Glutamatergic neuron (in vitro differentiated cells): ENCODE measurements at places on chromosomes 3 and 15. TPM values are rescaled to one million over a fixed set of nuclear protein-coding genes. Genes with fewer than 3 reads are reported as not detected.

DNA sequence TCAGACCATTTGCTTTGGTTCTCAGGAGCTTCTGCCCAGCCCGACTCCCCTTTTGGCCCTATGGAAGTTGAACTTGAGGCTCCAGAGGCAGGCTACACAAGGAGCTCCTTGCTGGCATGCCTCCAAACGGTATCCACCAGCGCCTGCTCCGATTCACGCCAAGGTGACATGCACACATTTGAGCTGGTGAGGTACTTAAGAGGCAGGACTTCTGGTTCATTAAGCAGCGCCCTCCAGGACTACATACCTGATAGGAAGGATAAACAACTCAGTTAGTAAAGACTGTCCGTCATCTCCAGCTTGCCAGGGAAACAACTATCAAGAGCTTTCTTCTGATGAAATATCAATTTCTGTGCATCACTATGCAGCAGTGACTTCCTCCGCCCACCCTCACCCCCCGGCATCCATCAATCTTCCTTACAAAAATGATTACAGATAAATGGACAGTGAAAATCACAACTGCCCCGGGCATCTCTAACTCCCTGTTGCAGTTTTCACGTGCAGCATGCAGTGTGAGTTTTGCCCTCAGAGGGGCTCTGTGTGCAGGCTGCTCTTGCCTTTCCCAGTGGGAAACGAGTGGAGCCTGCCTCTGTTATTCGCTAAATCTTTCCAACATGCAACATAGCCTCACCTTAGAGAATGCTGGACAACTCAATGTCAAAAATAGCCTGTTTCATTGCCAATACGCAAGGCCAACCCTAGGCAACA lies 122.9 kb downstream of the ARRDC4 start:
- no peak for DNase-seq

DNA sequence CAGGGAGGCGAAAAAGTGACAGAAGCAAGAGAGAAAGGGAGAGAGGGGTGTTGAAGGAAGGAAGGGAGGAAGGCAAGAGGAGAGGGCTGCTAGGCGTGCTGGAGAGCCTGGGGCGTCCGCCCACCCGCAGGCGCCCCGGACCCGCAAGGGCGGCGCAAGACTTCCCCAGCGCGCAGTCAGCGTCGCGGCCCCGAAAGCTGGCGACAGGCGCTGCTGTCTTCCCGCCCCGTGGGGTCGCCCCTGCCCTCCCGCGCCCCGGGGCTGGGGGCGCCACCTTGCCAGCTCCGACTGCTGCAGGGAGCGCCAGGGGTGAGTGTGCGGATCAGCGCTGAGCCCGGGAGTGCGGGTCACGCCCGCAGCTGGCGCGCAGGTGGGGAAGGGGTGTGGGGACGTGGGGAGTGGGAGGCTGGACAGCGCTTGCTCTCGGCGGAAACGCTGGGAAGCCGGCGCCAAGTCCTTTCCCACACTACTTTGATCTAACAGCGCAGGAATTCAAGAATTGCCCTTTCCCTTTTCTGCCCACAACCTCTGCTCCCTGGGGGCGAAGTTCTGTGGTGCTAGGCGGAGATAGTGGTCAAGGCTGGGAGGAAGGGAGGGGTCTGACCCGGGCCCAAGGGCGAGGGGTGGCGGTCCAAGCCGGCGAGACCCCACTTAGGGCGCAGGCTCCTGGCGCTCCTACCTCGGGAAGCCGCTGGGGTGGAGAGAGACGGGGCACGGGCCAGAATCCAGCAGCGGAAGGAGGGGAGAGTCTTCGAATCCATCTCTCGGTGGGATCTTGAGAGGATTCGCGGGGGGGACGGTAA lies 266.1 kb downstream of the CGGBP1 start:
- DNase-seq: peak; percentile 57

Gene GOLGA8B
- total RNA-seq: 161 TPM

DNA sequence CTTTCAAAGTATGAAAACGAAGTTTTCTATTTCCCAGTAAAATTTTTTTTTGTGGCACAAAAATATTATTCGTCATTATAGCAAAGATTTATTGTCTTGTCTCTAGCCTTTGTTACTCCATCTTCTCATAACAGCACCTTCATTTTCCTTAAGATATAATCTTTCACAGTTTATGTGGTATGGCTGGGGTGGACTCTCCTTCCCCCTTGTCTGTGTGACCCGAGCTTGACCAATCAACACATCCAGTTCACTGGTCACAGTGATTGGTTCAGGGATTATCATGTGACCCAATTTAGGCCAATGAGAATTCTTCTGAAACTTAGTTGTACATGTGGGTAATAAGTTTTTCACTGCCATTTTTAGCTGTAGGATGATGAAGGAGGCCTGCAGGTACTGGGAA lies 71.2 kb upstream of the DCBLD2 start:
- no peak for DNase-seq

Gene TYRO3
- total RNA-seq: 5.1 TPM

DNA sequence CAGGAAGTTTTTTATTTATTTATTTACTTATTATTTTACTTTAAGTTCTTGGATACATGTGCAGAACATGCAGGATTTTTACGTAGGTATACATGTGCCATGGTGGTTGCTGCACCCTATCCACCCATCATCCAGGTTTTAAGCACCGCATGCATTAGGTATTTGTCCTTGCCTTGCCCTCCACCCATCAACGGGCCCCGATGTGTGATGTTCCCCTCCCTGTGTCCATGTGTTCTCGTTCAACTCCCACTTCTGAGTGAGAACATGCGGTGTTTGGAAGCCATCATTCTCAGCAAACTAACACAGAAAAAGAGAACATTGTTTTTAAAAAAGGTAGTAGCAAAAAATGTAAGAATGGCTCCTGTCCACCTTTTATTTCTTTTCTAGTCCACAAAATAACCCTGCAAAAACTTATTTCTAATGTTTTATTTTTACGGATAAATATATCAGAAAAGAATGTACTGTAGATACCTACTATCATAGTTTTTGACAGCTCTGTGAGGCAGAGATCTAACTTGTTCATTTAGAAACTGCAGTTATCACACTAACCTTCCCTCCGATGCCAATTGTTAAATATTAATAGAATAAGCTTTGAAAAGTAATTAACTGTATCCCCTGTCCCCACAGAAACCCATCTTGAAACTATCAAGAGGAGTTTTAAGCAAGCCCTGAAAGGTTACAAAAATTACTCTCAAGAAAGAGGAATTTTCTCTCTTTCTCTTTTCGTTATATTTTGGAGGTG lies 189.2 kb downstream of the LPP start:
- DNase-seq: no peak

Gene HTR3E
- total RNA-seq: not detected

Gene CRABP1
- 314 TPM for total RNA-seq

DNA sequence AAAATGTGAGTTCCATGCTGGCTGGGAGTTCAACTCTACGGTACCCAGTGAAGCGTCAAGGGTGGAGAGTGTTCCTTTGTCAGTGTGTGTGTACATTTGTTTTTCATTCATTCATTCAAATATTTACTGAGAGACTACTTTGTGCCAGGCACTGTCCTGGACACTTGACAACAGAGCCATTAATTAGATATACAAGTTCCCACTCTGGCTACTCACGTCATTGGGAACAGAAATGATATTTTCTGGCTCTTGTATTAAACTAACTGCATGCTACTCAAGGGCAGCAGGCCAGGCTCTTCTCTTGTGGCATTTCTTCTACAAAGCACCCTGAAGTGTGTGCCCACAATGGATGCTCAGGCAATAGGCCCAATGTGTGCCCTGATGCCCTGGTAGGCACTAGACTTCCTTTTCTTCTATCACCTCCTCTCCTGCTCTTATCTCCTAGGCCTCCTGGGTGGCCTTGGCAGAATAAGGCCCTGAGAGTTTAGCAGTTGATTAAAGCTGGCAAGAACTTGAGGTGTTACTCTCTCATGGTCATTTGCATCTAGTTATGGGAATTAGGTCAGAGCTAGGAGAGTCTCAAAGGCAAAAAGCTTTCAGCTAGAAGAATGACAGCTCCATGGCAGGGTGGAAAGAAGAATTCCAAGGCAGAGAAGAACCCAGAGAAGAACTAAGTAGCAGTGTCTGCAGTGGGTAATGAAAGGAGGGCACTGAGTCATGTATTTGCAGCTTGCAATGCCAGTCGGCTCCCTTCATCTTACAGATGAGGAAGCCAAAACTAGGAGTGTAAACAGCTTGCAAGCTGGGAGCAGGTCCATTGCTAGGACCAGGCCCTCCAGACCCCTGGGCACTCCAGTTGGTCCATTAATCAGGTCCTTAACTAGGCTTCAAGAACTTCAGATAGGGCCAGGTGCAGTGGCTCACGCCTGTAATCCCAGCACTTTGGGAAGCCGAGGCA lies 14.0 kb upstream of the SMAD3 start:
- DNase-seq: no peak

DNA sequence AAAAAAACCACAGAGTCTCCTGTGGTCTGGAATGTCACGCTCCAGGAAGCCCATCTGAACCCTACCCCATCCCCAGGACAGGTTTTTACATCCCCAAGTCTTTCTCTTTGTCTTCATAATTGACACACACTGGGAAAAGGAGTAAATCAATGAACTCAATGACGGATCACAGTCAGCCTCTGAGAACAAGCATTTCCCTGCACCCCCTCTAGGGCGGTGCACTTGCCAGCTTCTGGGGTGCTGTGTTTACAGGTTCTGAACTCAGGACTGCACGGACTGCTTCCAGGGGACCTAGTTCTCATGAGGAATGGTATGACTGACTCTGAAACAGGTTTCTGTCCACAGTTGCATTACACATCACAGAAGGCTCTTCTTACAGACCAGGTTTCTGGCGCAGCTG lies 81.1 kb downstream of the NUP210 start:
- no peak for DNase-seq

DNA sequence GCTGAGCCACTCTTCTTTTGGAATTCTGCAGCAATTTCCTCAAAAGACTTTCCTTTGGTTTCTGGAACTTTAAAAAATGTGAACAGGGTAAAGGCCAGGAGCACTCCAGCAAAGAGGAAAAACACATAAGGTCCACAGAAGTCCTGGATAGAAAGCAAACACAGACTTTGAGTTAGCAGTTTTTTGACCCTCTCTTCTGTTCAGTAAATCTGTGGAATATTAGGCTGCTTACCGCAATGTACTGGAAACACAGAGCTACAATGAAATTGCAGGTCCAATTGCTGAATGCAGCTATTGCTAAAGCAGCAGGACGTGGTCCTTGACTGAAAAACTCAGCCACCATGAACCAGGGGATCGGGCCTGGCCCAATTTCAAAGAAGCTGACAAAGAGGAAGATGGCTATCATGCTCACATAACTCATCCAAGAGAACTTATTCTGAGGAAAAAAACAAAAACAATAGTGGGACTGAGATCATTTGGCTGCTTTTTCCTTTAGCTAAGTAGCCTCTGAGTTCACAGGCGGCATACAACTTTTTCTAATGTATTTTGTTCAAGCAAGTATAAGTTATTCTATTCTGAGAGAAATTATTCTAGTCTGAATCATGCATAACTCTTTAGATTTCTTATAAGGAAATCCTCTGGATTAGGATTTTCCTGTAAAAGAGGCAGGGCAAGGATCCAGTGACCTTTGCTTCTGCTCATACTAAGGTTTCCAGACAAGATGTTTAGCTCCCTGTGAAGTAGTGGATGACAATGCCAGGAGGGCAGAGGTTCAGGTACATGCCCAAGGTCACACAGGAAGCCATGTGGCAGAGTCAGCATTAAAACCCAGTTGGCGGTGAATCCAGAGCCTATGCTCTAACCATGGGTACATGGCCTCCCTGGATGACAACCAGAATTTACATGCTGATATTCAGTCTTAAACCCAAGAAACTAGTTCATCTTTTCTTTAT lies 28.3 kb downstream of the SLC2A2 start:
- DNase-seq: no peak

GRCh38 chr3:138950006-138950644 lies 3.1 kb downstream of the FOXL2NB start:
- peak; percentile 74 for DNase-seq

DNA sequence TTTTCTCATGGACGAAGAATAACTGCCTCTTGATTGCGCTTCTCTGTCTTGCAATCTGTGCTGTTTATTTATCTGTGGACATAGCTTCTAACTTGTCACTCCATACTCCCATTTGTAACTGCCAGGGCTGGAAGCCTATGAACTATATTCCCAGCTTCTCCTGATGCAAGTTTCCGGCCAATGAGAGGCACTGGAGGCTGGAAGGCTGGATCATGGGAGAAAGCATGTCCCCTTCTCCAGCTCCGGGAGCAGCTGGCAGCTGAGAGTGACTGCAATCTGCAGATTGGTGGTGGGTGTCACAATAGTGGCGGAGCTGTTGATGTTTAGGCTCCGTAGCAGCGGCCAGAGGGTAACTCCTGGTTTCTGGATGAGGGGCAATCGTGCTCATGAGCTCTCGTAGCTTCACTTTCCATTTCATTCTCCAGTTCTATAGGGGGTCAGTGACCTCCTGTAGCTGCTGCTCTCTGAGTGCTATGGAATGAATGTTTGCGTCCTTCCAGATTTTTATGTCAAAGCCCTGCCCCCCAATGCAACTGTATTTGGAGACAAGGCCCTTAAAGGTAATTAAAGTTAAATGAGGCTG lies 35.7 kb upstream of the PCSK6 start:
- DNase-seq: no peak

GRCh38 chr15:82808634-82809041 lies 790 bp upstream of the WHAMM start:
- DNase-seq: no peak

Gene INKA1
- 4.2 TPM for total RNA-seq
